SW 1271 (cell line): ENCODE measurements at places on chromosomes 11 and 22.

DNA sequence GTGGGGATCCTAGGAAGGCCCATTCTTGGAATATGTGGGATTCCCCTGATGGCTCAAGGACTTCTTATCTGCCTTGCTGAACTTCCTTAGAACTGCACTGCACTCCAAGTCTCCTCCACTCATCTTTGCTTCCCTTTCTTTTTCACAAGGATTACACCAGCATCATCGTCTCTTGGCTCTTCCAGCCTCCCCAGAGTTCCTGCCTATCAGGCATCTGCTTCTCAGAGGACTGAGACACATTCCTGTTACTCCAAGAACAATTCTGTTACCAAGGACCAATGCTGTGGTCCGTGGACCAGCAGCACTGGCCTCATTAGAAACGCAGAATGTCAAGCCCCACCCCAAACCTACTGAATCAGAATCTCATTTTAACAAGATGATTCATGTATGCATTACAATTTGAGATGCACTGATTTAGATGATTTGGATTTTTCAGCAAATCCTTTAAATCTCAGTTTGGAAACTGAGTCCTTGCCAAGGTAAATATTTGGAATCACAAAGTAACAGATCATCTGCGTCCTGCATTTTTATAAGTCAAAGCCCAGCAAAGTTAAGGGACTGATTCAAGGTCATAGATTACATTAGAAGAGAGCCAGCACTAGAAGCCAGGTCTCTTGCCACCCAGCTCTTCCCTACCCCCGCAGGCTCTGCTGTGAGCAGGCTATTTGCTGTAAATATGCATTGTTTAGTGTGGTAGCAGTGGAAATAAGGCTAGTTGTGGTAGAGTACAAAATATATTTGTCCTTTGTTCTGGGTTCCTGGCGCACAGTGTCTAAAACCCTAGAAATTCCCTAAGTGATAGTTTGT, 110.9 kb downstream of the SWAP70 start:
- no peak for DNase-seq

GRCh38 chr22:41576877-41577276, 12.8 kb downstream of the PMM1 start:
- peak; percentile 35 for DNase-seq

DNA sequence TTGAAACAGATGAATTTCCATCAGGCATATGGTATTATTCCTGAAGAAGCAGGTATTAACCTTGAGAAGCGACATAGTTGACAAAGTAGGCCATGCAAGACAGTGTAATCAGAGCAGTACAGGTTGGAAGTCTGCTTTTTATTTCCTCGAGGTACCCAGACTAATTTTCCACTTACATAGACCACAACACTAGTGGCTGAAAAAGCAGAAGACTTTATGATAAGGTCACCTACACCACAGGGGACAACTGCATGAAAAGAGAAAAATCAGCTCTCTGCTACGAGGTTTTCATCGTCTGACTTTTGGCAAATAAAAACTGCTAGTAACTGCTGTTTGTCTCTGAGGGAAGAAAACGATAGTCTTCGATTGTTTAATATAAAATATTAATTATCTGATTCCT, 77.5 kb downstream of the CNTN5 start:
- no peak for DNase-seq

DNA sequence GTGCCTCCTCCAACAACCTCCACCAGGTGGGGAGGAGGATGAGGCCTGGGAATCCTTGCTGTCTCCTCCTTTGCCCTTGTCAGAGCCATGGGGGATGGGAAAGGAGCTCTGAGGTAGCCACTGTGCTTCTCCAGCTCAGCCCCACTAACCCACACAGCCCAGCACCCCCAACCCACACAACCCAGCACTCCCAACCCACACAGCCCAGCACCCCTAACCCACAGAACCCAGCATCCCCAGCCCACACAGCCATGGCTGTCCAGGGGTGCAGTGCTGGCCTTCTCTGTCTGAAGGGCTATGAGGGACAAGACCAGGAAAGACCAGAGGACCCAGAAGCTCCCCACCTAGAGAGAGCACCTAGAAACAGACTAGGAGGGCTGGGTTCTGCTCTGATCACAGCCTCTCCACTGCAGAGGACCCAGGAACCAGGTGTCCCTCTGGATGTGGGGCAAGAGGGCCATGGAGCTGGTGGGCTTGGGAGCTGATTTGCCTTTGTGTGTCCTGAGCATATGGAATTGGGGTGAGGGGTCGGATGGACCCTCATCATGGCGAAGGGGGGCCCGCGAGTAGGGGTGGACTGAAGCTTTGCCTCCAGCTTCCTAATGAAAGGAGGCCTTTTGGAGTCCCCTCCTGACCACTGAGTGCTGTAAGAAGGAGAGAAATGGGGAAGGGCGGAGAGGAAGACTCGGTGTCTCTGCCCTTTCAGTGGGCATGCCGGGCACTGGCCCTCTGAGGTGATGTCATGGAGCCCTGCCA, 117.6 kb upstream of the THY1 start:
- no peak for DNase-seq

DNA sequence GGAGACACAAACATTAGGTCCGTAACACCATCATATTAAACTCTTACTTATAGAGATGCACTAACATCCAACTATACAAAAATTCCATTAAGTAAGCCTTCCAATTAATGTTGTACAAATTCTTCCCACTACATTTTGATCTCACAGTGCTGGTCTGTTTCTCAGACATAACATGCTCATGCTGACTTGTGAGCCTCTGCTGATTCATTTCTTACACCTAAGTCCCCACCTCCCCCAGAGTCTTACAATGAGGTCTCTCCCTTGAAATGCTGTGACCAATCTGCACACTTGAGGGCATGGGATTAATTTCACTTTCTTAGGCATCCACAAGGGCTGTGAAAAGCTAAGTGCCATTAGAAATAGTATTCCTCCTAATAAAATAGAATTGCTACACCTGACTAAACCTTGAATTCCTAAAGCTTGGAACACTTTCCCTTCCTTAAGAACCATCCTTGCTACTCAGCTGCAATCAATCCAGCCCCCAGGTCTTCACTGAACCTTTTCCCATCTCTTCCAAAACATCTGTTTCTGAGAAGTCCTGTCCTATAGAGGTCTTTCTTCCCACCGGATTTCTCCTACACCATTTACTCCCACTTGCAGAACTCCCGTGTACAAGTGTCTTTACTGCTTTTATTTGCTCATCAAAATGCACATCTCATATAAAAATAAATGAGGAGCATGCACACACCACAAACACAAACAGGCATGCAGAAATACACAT, 2.0 kb downstream of the HBG1 start:
- no peak for DNase-seq

- peak; percentile 49 for DNase-seq
Observed at GRCh38 chr22:19554834-19555404, 30.7 kb upstream of the CLDN5 start.

- no peak for DNase-seq
Observed at GRCh38 chr11:4125141-4125540, 30.5 kb downstream of the RRM1 start.

DNA sequence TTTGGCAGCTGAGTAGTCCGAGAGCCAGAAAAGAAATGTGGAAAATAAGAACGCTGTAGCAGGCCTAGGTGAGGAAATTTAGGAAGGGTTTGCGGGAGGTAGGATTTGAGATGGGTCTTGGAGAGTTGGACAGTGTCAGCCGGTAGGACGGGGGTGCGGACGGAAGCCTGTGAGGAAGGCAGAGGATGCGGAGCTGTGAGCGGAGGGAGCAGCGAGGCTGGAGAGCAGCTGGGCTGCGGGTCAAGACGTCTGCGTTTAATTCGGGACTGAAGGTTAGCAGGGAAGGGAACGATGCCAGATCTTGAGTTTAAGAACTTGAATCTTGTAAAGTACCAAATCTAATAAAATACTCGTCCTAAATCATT, 669 bp upstream of the TIGD3 start:
- no peak for DNase-seq

GRCh38 chr11:61588728-61589191, 7.9 kb upstream of the SYT7 start:
- DNase-seq: no peak

DNA sequence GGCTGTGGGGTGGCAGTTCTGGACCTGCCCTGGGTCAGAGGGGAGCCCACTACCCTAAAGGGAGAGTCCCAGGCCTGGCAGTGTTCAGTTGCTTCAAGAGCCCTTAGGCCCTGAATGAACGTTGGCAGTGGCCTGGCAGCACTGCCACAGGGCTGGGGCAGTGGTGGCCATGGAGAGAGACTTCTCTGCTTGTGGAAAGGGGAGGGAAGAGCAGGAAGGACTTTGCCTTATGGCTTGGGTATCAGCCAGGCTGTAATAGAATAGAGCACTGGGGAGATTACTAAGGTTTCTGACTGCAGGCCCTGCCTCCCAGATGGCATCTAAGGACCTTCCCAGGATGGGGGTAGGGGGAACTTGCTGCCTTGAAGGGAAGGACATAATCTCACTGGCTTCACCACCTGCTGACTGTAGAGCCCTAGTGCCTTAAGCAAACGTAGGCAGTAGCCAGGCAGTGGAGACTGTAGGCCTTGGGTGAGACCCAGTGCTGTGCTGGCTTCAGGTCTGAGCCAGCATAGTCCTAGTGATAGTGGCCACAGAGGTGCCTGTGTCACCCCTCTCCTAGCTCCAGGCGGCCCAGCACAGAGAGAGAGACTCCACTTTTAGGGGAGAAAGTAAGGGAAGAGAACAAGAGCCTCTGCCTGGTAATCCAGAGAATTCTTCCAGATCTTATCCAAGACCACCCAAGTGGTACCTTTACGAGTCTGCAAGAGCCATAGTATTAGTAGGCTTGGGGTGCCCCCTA, 27.6 kb downstream of the PLA2G6 start:
- no peak for DNase-seq

- no peak for DNase-seq
Observed at GRCh38 chr11:61124574-61125309, 22.5 kb downstream of the CD5 start.

DNA sequence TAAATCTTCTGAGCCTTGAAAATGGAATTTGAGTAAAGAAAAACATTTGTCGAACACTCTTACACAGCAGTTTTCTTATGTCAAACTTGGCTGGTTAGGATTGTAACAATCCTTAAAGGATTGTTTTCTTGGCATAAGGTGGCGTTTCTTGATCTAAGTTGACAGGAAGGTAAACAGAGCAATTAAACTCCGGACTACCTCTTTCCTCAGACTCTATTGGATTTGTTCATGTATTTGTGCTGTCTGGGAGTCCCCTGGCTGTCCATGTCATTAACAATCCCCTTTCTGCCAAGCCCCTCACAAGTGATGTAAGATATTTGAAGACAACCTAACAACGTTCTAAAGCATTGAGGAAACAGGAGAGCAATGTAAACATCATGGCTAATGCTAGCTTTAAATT, 222.5 kb upstream of the SNX19 start:
- no peak for DNase-seq

DNA sequence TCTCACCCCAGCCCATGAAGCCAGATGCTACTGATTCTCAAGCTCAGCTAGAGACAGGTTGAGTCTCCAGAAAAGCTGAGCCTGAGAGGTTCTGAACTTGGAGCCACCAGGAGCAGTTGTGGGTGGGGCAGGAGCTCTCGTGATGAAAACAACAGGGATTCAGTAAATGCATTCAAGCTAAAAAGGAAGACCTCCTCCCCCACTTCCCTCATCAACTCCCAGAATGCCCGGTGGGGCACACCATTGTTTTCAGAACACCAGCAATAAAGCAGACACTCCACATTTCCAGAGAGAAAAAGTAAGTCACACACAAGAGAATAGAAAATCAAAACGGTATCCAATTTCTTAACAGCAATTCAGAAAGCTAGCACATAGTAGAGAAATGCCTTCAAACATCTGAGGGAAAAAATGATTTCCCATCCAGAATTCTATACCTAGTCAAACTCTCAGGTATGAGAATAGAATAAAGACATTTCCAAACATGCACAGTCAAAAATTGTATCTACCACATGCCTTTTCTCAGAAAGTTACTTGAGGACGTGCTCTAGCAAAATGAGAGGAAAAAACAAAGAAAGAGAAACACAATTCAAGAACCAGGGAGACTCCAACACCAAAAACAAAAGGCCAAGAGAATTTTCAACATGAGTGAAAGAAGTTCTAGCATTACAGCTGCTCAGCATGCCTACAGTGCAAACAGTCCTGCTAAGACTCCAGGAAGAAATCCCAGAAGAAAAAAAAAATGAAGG, 56.8 kb downstream of the CDKN1C start:
- DNase-seq: no peak
